Glomerular endothelial cell (primary cell): ENCODE measurements at places on chromosomes 5 and 9. TPM values are rescaled to one million over a fixed set of nuclear protein-coding genes. Genes with fewer than 3 reads are reported as not detected.

The GDA gene
- 0.05 TPM in 1 of 2 replicates, not detected in the other for total RNA-seq

DNA sequence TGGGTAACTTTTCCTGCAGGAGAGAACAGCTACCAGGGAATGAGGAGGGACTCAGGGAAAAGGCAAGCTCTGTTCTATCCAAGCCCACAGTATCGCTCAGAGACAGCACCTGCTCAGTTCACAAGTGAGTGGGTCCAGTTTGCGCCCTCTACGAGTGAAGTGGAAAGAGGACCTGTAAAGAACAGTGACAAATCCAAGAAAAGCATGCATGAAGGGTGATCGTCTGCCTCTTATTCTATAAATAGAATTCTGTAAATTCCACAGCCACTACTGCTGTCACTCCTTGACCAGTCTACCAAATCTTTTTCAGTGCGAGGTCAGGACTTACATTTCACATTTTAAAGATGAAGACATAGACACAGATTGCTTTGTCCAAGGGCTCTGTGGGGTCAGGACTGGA lies 117.5 kb downstream of the ENTREP1 start:
- DNase-seq, result no peak

GRCh38 chr9:114594136-114594535 lies 6.6 kb downstream of the ATP6V1G1 start:
- DNase-seq, result no peak

- DNase-seq, result no peak
These were observed 21.9 kb downstream of the STRBP start for GRCh38 chr9:123246534-123246933.

DNA sequence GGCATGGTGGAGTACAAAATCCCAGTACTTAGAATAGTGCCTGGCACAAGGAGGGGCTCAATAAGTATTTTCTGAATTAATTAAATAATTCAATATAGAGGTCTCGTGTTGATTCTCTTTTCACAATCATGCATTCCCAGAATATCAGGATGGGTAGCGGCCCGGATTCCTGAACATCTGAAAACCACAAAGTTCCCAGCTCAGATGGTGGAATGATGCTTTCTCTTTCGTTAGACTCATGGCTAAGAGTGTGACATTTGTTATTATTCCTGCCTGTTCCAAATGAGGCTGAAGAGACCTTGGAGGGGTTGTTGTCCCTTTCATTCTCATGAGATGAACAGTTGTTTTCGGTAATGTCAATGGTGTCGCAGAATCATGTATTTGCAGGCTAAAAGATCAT lies 95.4 kb upstream of the LIFR start:
- no peak for DNase-seq

GRCh38 chr5:138925090-138925635 lies 50.0 kb upstream of the LRRTM2 start:
- DNase-seq, result no peak

GRCh38 chr9:98302938-98303632 lies 47.6 kb upstream of the TBC1D2 start:
- no peak for DNase-seq
